ENCODE measurements at places on chromosomes 5 and 9. TPM values are rescaled to one million over a fixed set of nuclear protein-coding genes. Genes with fewer than 3 reads are reported as not detected.

DNA sequence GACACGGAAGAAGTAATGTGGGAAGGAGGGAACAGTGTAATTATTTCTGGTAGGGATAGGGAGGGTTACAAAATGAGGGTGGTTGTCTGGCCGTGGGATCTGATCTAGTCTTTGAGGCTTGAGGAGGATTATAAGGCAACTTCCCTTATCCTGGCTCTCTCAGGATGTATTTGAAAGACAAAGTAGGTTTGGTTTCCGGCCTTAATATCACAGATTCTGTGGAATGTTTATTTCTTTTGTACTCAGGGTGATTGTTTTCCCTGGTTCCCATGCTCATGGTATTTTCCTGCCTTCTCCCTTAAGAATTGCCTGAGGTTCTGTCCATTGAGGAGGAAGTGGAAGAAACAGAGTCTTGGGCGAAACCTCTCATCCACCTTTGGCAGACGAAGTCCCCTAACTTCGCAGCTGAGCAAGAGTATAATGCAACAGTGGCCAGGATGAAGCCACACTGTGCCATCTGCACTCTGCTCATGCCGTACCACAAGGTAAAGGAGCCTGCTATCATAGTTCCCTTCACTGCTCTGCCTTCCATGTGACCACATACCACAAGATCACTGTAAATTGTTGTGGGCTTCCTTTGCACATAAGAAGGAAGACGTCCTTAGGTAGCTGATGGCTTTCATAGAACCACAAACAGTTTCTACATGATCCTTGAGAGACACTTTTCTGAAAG lies 253.8 kb downstream of the KDM4C start:
- no peaks in the 10 kb centered on the region for H3K4me1 ChIP-seq
- no peak overlapping the region for H3K4me3 ChIP-seq

DNA sequence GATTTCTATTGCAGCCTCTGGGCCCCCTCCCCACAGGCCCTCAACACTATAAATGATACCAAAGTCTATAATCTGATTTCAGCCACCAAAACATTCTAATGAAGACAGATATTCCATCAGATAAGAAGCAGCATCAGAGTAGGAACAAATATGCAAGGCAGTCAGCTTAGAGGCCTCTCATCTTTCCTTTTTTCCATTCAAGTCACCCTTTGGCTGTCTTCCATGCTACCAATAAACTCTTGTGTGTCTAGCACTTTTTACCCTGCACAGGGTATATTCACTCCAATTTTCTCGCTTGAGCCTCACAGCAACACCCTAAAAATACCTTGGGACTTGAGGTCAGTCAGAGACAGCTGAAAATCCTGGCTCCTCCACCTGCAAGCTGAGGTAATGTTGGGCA lies 193.7 kb downstream of the BRINP1 start:
- H3K27ac ChIP-seq, result no peak overlapping the region
- no peaks in the 10 kb centered on the region for H3K36me3 ChIP-seq
- no peaks in the 10 kb centered on the region for H3K27me3 ChIP-seq
- no peak for DNase-seq
- no peaks in the 10 kb centered on the region for H3K4me1 ChIP-seq

Gene PLEKHG4B
- total RNA-seq, result not detected

- H3K27me3 ChIP-seq, result no peaks in the 10 kb centered on the region
- no peak overlapping the region for H3K27ac ChIP-seq
- H3K4me1 ChIP-seq, result peaks cover 10% of the 10 kb centered on the region
- H3K36me3 ChIP-seq, result no peaks in the 10 kb centered on the region
Measured at GRCh38 chr5:83447533-83447932, 24.0 kb upstream of the VCAN start.

Gene TRUB2
- 37.6 TPM for total RNA-seq

Gene OSMR
- total RNA-seq, result 86.1 TPM

DNA sequence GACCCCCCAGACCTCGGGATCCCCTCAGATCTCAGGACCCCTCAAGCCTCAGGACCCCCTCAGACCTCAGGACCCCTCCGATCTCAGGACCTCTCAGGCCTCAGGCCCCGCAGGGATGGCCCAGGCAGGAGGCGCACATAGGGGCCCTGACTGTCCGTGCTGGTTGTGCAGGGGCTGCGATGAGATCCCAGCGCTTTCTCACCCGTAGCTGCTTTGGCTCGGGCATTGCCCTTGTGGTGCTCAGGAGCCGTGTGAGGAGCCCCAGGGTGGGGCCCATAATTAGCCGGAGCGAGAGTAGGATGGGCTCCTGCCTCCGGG lies 680 bp upstream of the LPCAT1 start:
- H3K4me3 ChIP-seq, result peak overlapping the region; percentile 48
- H3K27me3 ChIP-seq, result no peaks in the 10 kb centered on the region
- peak overlapping the region; percentile 19 for H3K27ac ChIP-seq

Gene FRMD3
- 0.28 TPM for total RNA-seq

GRCh38 chr5:170522211-170523141 lies 18.7 kb downstream of the KCNIP1 start:
- peak; percentile 90 for DNase-seq
- no peak overlapping the region for H3K4me3 ChIP-seq
- no peaks in the 10 kb centered on the region for H3K36me3 ChIP-seq
- peaks cover 27% of the 10 kb centered on the region for H3K27me3 ChIP-seq
- H3K4me1 ChIP-seq, result peaks cover 27% of the 10 kb centered on the region
- H3K27ac ChIP-seq, result no peak overlapping the region

GRCh38 chr5:169886033-169886432 lies 94.3 kb downstream of the INSYN2B start:
- H3K4me3 ChIP-seq, result no peak overlapping the region
- no peak overlapping the region for H3K27ac ChIP-seq
- DNase-seq, result no peak
- H3K27me3 ChIP-seq, result no peaks in the 10 kb centered on the region

Gene PAPPA
- 7.0 TPM for total RNA-seq

Gene SPATA31D4
- not detected for total RNA-seq

DNA sequence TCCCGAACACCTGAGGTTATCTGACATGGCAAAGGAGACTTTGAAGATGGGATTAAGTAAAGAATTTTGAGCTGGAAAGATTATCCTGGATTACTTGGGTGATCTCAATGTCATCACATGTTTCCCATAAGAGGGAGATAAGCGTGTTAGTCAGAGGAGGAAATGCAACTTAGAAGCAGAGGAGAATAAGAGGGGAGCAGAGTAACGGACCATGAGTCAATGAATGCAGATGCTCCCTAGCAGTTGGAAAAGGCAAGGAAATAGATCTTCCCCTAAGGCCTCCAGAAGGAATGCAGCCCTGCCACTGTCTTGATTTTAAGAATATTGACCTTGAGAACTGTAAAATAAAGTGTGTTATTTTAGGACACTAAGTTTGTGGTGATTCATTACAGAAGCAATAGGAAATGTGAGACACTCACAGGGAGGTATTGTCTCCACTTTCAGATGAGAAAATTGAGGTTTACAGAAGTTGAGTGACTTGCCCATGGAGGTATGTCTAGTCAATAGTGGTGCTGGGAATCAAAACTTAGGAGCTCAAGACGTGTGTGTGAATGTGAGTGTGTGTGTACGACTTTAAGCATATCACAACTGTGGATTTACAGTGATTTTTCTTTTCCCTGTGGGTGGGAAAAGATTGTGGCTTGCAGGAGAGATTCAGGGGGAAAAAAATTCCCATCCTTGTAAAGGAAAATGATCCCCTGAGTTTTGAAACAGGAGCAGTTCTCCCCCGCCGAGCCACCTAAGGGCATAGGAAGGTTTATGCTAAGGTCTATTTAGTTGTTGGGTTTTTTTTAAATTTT lies 125.3 kb downstream of the TRIM32 start:
- H3K4me1 ChIP-seq, result peaks cover 9% of the 10 kb centered on the region
- H3K27me3 ChIP-seq, result no peaks in the 10 kb centered on the region
- no peaks in the 10 kb centered on the region for H3K36me3 ChIP-seq
- no peak overlapping the region for H3K4me3 ChIP-seq
- H3K27ac ChIP-seq, result no peak overlapping the region

DNA sequence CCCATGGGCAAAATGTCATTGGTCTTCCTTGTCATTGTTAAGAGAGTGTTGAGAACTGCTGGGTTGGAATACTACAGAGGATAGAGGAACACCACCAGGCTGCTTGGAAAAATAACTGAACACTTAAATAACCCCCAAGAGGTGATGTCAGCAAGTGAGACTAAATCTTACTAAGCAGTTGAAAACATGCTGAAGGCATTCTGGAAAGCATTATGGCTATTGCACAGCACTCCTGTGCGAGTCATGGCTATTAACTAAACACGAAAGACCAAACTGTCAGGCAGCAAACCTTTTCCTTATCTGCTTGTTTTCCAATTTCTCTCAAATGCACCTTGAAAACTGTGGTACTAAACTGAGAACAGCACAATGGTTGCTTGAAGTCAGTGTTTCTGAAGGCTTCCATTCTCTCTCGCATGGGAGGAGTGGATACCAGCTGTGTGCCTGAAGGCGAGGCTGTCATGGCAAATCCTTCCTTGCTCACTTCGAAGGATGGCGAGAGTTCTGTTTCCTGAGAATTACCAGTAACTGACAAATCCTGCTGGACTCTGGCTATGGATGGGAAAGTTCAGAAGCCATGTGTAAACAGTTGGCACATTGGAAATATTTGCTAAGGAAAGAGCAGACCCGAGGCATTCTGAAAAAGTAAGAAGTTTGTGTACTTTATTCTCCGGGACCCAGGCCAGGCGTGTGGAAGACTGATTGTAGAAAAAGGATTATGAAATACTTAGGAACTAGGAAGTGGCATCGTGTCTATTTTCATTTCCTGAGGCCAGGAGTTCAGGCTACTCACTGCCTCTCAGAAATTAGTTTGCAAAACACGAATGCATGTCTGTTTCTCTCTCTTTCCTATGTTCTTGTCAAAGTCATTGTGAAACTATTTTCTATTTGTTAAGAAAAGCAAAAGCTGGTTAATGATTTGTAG lies 182.1 kb downstream of the DMRT2 start:
- H3K36me3 ChIP-seq, result no peaks in the 10 kb centered on the region
- DNase-seq, result peak; percentile 88
- peak overlapping the region; percentile 51 for H3K4me3 ChIP-seq
- no peaks in the 10 kb centered on the region for H3K27me3 ChIP-seq

- no peak overlapping the region for H3K27ac ChIP-seq
- H3K36me3 ChIP-seq, result no peaks in the 10 kb centered on the region
- DNase-seq, result no peak
Measured at GRCh38 chr5:122559676-122560075, 215.2 kb upstream of the SNX2 start.

- H3K4me3 ChIP-seq, result no peak overlapping the region
- peaks cover 11% of the 10 kb centered on the region for H3K4me1 ChIP-seq
- H3K27me3 ChIP-seq, result no peaks in the 10 kb centered on the region
- DNase-seq, result no peak
Measured at GRCh38 chr9:98912450-98912849, 31.3 kb upstream of the COL15A1 start.

Gene PRUNE2
- total RNA-seq, result 0.29 TPM

Gene EMB
- 31.2 TPM for total RNA-seq

GRCh38 chr5:142461028-142461590 lies 136.3 kb upstream of the SPRY4 start:
- peaks cover 4% of the 10 kb centered on the region for H3K4me1 ChIP-seq
- no peak for DNase-seq
- no peaks in the 10 kb centered on the region for H3K36me3 ChIP-seq
- H3K27me3 ChIP-seq, result no peaks in the 10 kb centered on the region
- no peak overlapping the region for H3K27ac ChIP-seq

- no peaks in the 10 kb centered on the region for H3K36me3 ChIP-seq
- H3K27me3 ChIP-seq, result peaks cover 56% of the 10 kb centered on the region
- no peak overlapping the region for H3K4me3 ChIP-seq
- H3K4me1 ChIP-seq, result no peaks in the 10 kb centered on the region
- no peak overlapping the region for H3K27ac ChIP-seq
- DNase-seq, result no peak
Measured at GRCh38 chr9:30757723-30758122, 1626.7 kb upstream of the ACO1 start.

Gene EQTN
- not detected for total RNA-seq

- peaks cover 5% of the 10 kb centered on the region for H3K36me3 ChIP-seq
- no peaks in the 10 kb centered on the region for H3K27me3 ChIP-seq
- H3K27ac ChIP-seq, result peak overlapping the region; percentile 92
- DNase-seq, result peak; percentile 67
- H3K4me1 ChIP-seq, result peaks cover 18% of the 10 kb centered on the region
Measured at GRCh38 chr5:64952951-64953673, 184.4 kb downstream of the CWC27 start.

Gene PHF19
- 39.6 TPM for total RNA-seq

DNA sequence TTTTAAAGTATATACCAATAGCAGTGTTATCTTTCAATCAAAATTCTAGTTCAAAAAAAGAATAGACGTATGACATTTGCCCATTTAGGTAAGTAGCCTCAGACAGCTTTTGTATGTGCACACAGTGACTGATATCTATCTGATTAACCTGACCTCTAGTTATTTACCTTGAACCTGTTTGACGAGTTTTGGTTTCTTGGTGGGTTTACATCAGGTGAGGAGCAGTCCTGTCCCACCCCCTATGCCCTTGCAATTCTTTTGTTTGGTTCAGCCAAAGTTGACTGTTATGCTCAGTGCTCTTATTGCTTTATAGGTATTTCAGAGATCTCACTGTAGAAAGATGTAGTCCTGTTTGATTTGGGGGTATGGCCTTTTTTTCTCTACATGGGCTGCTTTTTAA lies 147.2 kb downstream of the ISOC1 start:
- H3K4me3 ChIP-seq, result no peak overlapping the region
- no peak for DNase-seq
- no peaks in the 10 kb centered on the region for H3K36me3 ChIP-seq
- H3K4me1 ChIP-seq, result no peaks in the 10 kb centered on the region
- H3K27ac ChIP-seq, result no peak overlapping the region

Measured in MCF 10A (cell line).